ENCODE measurements at places on chromosomes 7 and 10.
A peak's percentile ranks its signal among the peaks of the same experiment; 100 is the strongest.

- no peak for DNase-seq
These were observed 67.7 kb downstream of the NSUN6 start for GRCh38 chr10:18583575-18584270.

DNA sequence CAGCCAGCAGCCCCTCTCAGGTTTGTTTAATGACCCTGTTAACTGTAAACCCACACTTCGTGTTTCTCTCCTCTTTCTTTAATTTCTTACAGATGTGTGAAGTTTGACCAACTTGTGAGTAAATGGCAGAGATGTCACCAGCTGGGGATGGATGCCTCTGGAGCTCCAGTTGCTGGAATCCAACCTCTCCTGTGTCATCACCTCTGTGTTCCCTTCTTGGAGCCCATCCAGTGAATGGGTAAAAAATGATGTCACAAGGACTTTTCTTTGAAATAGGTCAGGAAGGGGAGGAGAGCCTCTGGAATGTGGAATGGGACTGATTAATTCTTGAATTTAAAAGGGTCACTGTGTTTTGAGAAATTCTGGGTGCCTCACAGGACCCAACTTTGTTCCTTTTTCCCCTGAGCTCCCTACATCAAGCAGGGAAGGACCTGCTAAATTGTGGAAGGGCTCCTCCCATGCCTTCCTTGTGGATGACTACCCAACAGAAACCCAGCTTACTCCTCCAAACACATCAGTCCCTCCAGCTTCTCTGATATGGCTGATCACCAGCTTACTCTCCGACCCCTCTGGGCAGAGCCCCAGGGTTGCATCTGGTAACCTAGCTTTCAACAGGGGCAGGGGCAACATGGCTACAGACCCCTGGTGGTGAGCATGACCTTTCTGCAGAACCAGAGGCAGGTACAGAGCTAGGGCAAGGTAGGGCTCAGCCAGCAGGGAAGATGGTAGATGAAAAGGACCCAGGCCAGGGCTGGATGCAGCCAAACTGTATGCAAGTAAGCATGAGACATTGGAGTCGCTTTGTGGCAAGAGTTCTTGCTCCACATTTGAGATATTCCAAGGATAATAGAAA, 67.5 kb downstream of the STRA8 start:
- DNase-seq: no peak

- DNase-seq: no peak
These were observed 222.6 kb upstream of the PPP2R2D start for GRCh38 chr10:131678171-131678570.

GRCh38 chr10:103839519-103839871, 15.9 kb downstream of the SH3PXD2A start:
- DNase-seq: no peak

GRCh38 chr7:143252006-143252405, 11.2 kb upstream of the GSTK1 start:
- DNase-seq: no peak

DNA sequence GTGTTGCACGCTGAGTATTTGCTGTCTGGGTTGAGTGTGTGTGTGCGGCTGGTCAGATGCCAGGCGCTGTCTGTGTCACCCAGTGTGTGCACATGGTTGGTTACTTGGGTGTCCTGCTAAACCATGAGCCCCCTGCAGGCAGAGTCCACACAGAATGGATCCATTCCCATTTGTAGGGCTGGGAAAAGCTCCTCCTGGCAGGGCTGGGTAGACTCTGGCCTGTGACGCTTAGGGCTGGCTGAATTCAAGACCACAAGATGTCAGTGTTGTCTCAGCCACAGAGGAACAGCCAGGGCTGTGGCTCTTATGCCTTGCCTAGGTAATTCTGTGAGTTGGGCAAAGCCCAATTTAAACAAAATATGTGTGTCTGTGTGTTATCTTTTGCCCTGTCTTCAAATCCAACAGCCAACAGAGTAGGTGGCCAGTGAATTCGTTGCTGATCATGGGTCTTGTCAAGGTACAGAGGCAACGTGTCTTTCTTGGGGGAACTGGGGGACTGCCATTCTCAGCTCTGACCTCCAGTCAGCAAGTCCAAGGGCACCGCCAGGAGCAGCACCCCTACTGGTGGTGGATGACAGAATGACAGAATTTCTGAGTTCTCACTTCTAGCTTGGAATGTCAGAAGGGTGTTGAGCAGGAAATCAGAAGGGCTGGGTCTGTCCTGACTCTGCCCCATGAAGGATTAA, 285.1 kb downstream of the CCSER2 start:
- DNase-seq: peak; percentile 80

DNA sequence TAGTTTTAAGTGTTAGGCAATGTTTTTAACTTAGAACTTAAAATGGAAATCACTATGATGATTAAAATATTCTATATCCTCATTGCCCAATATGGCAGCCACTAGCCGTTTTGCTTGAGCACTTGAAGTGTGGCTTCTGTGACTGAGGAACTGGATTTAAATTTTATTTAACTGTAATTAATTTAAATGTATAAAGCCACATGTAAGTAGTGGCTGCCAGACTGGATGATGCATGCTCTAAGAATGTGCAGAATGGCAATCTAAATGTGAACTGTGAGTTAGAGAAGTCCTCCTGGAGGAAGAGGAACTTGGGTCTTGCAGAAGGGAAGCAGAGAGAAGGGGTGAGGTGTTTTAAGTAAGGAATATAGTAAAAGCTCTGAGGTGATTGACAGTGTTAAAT, 451.4 kb downstream of the SUGCT start:
- DNase-seq: no peak

GRCh38 chr7:67414858-67415257, 418.2 kb downstream of the TYW1 start:
- no peak for DNase-seq

GRCh38 chr7:105779856-105780780, 96.3 kb downstream of the ATXN7L1 start:
- DNase-seq: no peak

GRCh38 chr7:483656-484355, 35.8 kb downstream of the PDGFA start:
- no peak for DNase-seq

DNA sequence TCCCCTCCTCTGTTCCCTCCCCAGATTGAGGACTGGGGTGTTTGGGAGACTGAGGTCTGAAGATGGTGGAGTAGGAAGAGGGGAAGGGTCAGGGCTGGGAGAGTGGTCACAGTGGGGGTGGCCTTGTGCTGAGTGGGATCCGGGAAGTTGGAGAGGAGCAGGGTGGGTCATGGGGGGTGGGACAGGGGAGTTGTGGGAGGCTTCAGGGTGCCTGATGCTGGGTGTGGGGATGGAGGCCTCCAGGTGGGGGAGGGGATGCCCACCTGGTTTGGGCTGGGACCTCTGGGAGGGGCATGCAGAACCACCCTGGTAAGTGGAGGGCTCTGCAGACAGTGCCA, 2.6 kb downstream of the ZNF775 start:
- DNase-seq: no peak

GRCh38 chr10:81040940-81041339, 503.2 kb downstream of the SH2D4B start:
- no peak for DNase-seq

- DNase-seq: peak; percentile 46
These were observed 10.6 kb downstream of the DNAJB6 start for GRCh38 chr7:157347217-157347904.

GRCh38 chr7:155694851-155695250, 50.4 kb downstream of the RBM33 start:
- no peak for DNase-seq

GRCh38 chr10:13536674-13537366, 8.0 kb upstream of the BEND7 start:
- peak; percentile 75 for DNase-seq

DNA sequence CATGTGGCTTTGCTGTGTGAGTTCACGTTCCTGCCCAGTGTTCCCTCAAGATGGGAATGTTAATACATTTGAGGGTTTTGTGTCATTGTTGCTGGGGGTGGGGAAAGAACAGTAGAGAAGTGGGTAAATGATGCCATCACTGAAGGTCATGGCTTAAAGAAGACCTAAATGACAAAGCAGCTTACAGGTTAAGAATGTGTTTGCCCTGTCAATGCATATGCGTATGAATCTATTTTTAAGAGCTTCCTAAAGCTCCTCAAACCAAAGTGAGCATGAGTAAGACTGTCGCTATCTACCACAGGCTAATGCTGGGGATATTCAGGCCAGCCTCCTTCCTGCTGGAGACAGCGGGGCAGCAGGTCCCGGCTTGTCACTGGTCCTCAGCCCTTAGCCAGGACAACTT, 162.9 kb downstream of the CREB5 start:
- DNase-seq: no peak

DNA sequence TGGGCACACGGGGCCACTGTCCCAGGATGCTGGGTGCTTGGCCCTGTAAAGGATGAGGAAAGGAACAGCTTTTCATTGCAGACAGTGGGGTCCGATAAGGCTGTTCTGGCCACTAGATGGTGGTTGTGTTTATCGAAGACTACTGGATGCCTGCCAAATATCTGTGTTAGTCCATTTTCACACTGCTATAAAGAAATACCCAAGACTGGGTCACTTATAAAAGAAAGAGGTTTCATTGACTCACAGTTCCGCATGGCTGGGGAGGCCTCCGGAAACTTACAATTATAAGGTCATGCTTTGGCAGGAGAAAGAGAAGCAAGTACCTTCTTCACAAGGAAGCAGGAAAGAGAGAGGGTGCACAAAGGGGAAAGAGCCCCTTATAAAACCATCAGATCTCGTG, 32.2 kb upstream of the GARS1 start:
- no peak for DNase-seq

DNA sequence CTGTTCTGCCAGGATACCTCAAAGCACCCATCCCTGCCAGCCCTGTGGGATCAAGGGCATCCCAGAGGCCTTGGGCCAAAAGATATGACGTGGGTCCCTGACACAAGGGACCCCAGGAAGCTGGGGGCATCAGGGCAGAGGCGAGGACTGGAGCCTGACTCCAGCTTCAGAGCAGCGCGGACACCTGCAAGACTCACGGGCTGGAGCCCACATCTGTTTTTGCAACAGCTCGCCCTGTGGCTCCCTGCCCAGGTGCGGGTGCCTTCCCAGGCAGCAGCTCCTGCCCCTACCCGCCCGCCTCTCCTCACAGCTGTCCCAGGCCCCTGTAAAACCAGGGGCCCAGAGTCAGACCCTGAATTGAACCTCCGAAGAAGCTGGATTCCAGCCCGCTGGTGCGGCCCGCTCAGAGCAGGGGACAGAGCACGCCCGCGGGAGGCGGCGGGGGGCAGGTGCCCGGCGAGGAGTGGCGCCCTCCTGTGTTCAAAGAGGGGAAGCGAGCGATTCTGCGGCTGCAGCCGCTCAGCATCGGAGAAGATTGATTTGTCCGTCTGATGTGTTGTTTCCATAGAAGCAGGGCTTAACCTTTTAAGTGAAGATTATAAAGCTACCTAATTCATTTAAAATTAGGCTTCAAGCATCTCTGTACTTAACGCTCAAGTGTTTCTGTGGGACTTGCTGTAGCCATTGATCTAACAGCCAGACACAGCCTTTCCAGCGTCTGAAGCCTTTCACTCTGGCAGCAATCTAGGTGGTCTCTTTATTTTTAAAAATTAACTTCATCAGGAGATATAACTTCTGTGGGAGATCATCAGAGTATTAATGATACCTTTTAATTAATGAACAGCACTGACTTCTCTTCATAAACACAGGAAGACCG, 88.4 kb downstream of the BEND7 start:
- peak; percentile 32 for DNase-seq

DNA sequence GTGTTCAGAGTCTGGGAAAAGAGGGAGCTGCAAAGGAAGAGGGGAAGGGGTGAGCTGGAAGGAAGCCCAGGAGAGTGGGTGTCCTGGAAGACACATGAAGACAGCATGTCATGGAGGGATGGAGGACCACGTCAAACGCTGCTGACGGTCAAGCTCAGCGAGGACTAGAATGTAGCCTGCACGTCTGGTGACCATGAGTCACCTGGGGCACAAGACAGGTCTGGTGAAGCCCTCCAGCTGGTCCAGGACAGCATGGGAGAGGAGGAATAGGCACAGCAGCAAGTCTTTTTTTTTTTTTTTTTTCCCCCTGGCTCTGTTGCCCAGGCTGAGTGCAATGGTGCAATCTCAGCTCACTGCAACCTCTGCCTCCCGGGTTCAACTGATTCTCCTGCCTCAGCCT, 19.6 kb upstream of the AMZ1 start:
- DNase-seq: peak; percentile 51

- peak; percentile 79 for DNase-seq
These were observed at the start of gene GNG11 for GRCh38 chr7:93921607-93922566. Gene GNG11, plus strand, starts transcription at chr7:93921735. Its CDS starts 403 bp downstream, at chr7:93922138.

- DNase-seq: no peak
These were observed 19.0 kb upstream of the TSPAN12 start for GRCh38 chr7:120876922-120877321.

- no peak for DNase-seq
These were observed 148.1 kb downstream of the HTR7 start for GRCh38 chr10:90709727-90710126.

DNA sequence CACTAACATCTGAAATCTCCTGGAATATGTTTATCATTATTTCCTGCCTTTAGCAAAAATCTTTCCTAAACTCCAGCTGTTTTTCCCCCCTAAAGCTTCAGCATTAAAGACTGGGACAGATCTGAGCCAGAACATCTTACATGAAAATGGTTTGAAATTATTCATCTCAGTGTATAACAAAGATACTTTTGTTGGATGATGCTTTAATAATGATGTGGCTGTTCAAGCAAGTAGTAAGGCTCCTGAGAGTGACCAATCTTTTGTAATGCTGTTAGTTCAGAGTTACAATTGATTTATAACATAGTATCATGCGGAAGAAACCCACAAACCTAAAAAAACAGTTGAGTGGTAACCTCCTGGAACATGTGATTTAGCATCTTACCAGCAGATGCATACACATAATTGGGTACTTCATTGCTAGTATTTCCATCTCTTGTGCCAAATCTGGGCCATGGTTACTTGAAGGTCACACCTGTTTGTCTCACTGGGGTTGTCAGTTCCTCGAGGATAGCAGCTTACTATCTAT, 1.5 kb downstream of the BZW2 start:
- DNase-seq: no peak

GRCh38 chr10:1074052-1074747, 18.0 kb downstream of the WDR37 start:
- DNase-seq: peak; percentile 10

- DNase-seq: no peak
These were observed 15.9 kb downstream of the ZNF783 start for GRCh38 chr7:149277871-149278270.

- no peak for DNase-seq
These were observed at the start of gene NEUROD6 for GRCh38 chr7:31340603-31341002. Gene NEUROD6, minus strand, starts transcription at chr7:31340726. Its CDS starts 1,458 bp downstream, at chr7:31339268.

DNA sequence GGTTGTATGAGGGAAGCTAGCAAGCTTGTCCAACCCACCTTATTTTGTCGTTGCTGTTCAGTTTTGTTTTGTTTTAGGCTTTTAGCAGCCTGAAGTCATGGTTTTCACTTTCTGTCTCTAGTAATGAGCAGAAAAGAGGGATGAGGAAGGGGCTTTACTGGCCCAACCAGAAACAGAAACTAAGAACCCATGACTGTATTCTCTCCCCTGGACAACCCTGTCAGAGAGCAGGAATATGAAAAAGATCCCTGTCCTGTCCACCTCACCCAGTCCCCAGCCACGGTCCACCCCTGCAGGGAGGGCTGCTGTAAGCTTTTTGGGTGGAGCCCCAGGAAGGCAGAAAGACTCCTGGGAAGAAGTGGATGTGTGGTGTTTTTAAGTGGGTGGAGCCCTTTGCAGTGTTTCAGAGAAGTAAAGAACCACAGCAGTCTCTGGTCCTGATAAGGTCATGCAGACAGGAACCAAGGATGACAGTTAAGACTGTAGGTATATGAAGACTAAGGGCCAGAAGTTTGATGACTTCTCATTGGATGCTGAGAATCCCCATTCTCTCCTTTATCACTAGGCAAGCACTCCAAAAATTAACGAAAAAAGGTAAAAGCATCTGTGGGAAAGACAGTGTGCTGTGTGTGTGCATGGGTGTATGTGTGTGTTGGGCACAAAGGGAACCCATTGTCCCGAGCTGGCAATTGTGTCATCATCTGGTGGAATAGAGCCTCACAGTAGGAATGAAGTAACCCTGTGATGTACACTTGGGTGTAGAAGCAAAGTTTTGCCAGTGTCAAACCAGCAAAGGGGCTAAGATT, 13.8 kb downstream of the MRPL32 start:
- DNase-seq: no peak

All from A549 (cell line).